ENCODE measurements at places on chromosomes 5 and 9.

- DNase-seq = no peak
These were observed 568.5 kb downstream of the RAB3C start for GRCh38 chr5:59151162-59151889.

- no peak for DNase-seq
These were observed 6.3 kb upstream of the FAF2 start for GRCh38 chr5:176441921-176442323.

- peak; percentile 33 for DNase-seq
These were observed 760 bp upstream of the MAN1B1 start for GRCh38 chr9:137085920-137086530.

DNA sequence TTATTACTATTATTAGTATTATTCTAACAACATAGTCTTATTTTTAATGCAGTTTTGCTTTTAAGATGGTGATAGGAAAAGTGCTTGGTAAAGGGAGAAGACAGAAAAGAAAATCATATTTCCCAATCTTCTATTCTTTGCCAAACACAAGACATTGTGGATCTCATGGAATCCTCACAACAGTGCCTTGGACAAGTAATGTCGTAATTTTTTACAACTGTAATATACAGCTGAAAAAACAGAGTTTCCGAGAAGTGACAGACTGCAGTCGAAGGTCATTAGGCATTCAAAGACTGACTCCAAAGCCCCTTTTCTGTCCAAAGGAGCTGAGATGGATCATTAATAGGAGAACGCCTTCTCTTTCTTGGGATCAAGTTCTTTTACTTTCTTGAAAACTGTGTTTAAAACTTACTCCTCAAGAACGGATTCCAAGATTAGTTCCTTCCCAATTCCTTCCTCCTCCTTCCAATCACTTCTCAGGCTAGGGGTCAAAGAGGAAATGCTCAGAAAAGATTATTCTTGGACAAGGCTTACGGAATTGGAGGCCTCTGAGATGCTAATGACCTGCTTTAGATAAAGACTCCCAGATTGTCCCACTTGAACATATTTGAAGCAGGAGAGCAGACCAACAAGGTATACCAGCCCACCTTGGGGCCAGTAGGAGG is 24.3 kb upstream of the TRIM32 start:
- DNase-seq = no peak

DNA sequence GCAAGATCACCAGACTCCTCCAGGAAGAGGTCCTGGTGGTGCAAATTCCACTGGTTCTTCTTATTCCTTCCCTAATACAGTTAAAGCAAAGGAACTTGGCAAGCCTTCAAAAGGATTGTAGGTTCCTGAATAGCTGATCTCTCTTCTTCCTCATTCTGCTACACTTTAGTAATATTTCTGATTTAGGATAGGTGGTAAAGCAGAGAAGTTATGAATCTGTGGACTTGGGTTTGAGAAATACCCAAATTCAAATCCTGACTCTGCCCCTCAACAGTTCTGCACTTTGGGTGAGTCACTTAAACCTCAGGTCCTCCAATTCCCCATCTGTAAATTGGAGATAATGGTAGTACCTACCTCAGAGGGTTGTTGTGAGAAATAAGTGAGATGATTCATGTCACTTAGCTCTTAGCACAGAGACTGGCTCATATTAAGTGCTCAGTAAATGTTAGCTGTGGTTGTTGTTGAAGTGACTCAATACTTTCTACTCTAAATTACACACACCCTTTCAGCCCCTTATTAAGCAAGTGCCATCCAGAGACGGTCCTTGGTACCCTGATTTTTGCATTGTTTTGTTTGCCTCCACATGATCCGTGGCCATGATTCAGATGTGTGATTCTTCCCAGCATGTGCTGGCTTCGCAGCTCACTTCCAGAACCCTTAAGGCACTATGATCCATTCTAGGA is 5.2 kb downstream of the SH3RF2 start:
- DNase-seq = no peak

GRCh38 chr9:79043916-79044315 is 527.8 kb upstream of the TLE4 start:
- no peak for DNase-seq

Measured in activated CD8-positive, alpha-beta memory T cell treated with anti-CD3 and anti-CD28 coated beads, Interleukin-2, amount 50 U/mL, for 4 hours (primary cell).